MM.1S (cell line): ENCODE measurements at places on chromosomes 3 and 15.

- no peak overlapping the region for H3K4me3 ChIP-seq
- H3K27me3 ChIP-seq: no peaks in the 10 kb centered on the region
- H3K27ac ChIP-seq: no peak overlapping the region
Measured at GRCh38 chr3:183163563-183163962, 1.0 kb upstream of the LAMP3 start.

- H3K27ac ChIP-seq: no peak overlapping the region
- H3K36me3 ChIP-seq: no peaks in the 10 kb centered on the region
- no peak overlapping the region for H3K4me3 ChIP-seq
- H3K4me1 ChIP-seq: no peaks in the 10 kb centered on the region
- no peaks in the 10 kb centered on the region for H3K27me3 ChIP-seq
Measured at GRCh38 chr15:28023933-28024888, 74.9 kb downstream of the OCA2 start.

- H3K36me3 ChIP-seq: no peaks in the 10 kb centered on the region
- no peaks in the 10 kb centered on the region for H3K27me3 ChIP-seq
- no peak overlapping the region for H3K4me3 ChIP-seq
- H3K27ac ChIP-seq: no peak overlapping the region
Measured at GRCh38 chr3:174332391-174332790, 526.7 kb upstream of the NAALADL2 start.

GRCh38 chr3:152334761-152335160, 66.0 kb downstream of the MBNL1 start:
- no peaks in the 10 kb centered on the region for H3K27me3 ChIP-seq
- H3K4me1 ChIP-seq: peaks cover 71% of the 10 kb centered on the region
- peaks cover 3% of the 10 kb centered on the region; the same call in 1 of the 2 replicates for H3K36me3 ChIP-seq
- peak overlapping the region; percentile 58 for H3K4me3 ChIP-seq
- peak; percentile 57 for DNase-seq

GRCh38 chr15:63188247-63188925, 1.0 kb upstream of the RAB8B start:
- H3K27me3 ChIP-seq: no peaks in the 10 kb centered on the region
- H3K27ac ChIP-seq: no peak overlapping the region
- H3K36me3 ChIP-seq: no peaks in the 10 kb centered on the region
- no peak for DNase-seq

DNA sequence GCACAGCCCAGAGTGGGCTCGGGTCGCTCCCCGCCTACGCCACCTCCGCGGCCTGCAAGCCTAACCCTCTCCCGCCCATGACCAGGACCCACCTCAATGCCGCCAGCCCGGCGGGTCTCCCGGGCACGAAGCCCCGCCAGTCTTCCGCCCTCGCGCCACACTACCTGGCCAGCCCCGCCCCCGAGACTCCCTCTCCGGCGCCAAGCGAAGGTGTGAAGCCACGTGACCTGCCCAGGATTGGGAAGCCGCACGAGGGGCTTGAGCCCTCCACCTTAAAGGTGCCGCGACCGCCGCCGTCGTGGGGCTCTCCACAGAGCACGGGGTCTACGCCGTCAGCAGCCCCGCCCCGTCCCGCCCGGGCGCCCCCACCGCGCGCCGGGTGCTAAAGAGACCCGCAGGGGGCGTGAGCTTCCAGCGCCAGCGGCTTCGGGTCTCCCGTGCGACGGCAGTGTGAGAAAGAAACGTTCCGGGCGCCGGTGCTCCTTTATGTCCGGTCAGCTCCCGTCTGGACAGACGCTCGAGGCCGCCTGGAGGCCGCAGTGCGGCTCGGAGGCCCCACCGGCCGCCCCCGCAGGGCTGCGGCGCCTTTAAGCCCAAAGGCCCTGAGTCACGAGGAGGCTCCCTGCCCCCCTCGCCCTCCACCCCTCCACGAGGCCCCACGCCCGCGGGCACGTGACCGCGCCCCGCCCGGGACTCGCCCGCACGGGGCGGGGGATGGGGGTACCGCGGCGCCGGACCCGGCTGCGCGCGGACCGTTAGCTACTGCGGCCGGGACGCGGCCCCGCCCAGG, at the start of gene CPEB1:
CPEB1 (minus strand) TSS at position 319 of the 790 bp plus-strand sequence. CDS start 18,904 bp downstream, outside the sequence.
- H3K27me3 ChIP-seq: peaks cover 4% of the 10 kb centered on the region; the same call in 1 of the 2 replicates
- no peak within 1 kb of the TSS for H3K27ac ChIP-seq
- DNase-seq: no peak
- H3K4me3 ChIP-seq: peak within 1 kb of the TSS; percentile 20; the same call in 1 of the 2 replicates
- no peaks in the 10 kb centered on the region for H3K4me1 ChIP-seq

GRCh38 chr3:130420466-130420865, 75.0 kb downstream of the COL6A5 start:
- no peak overlapping the region for H3K27ac ChIP-seq
- no peaks in the 10 kb centered on the region for H3K27me3 ChIP-seq
- H3K4me3 ChIP-seq: no peak overlapping the region
- no peaks in the 10 kb centered on the region for H3K36me3 ChIP-seq
- no peak for DNase-seq

DNA sequence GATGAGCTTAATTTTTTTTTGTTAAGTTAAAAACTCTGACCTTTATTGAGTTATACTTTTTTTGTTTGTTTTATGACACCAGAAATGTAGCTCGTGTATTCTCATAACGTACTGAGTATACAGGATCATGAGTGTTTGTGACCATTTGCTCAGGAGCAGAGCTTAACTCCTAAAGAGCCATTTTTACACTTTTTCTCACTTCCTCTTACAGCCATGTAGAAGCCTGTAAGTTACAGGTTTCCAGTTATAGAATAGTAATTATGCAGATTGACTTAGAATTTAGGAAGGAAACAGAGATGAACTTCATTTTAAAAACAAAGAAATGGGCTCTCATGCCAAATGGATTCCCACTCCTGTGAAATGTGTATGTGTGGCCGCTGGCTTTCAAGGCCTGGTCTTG, 151.7 kb downstream of the MCTP2 start:
- no peak overlapping the region for H3K4me3 ChIP-seq
- H3K27ac ChIP-seq: no peak overlapping the region
- H3K27me3 ChIP-seq: no peaks in the 10 kb centered on the region
- DNase-seq: no peak
- no peaks in the 10 kb centered on the region for H3K36me3 ChIP-seq

- no peak overlapping the region for H3K4me3 ChIP-seq
- no peaks in the 10 kb centered on the region for H3K36me3 ChIP-seq
- no peaks in the 10 kb centered on the region for H3K4me1 ChIP-seq
- H3K27ac ChIP-seq: no peak overlapping the region
Measured at GRCh38 chr15:64235552-64235951, 72.7 kb upstream of the PPIB start.

GRCh38 chr15:99565049-99565298, 810 bp upstream of the MEF2A start:
- peak overlapping the region; percentile 34; the same call in 1 of the 2 replicates for H3K27ac ChIP-seq
- H3K27me3 ChIP-seq: no peaks in the 10 kb centered on the region
- DNase-seq: peak; percentile 74
- no peaks in the 10 kb centered on the region for H3K36me3 ChIP-seq

- no peaks in the 10 kb centered on the region for H3K36me3 ChIP-seq
- H3K27me3 ChIP-seq: no peaks in the 10 kb centered on the region
- peak; percentile 97 for DNase-seq
Measured at GRCh38 chr3:13420831-13421765, 976 bp upstream of the NUP210 start.

DNA sequence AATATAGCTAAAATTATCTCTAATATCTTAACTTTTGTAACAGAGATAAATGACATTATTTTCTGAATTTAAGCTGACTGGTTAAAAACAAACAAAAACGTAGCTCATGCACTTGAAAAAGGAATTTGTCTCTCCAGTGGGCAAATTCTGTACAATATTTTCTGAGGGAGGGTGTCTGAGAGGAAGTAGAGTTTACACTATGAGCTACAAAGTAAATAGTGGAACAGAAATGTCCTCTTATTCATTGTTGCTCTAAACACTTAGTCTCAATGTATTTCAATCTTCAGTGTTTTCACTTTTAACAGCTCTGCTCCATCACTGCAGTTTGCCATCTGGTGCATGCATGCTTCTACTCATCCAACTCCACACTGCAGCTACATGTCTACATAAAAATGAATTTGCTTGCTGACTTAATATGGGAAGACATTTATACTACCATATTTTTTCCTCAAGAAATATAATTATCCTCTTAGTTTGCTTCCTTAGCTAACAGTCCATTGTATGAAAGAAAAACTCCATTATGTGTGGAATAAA, 817.4 kb upstream of the LMCD1 start:
- no peaks in the 10 kb centered on the region for H3K36me3 ChIP-seq
- no peaks in the 10 kb centered on the region for H3K4me1 ChIP-seq
- no peak overlapping the region for H3K4me3 ChIP-seq
- no peaks in the 10 kb centered on the region for H3K27me3 ChIP-seq

DNA sequence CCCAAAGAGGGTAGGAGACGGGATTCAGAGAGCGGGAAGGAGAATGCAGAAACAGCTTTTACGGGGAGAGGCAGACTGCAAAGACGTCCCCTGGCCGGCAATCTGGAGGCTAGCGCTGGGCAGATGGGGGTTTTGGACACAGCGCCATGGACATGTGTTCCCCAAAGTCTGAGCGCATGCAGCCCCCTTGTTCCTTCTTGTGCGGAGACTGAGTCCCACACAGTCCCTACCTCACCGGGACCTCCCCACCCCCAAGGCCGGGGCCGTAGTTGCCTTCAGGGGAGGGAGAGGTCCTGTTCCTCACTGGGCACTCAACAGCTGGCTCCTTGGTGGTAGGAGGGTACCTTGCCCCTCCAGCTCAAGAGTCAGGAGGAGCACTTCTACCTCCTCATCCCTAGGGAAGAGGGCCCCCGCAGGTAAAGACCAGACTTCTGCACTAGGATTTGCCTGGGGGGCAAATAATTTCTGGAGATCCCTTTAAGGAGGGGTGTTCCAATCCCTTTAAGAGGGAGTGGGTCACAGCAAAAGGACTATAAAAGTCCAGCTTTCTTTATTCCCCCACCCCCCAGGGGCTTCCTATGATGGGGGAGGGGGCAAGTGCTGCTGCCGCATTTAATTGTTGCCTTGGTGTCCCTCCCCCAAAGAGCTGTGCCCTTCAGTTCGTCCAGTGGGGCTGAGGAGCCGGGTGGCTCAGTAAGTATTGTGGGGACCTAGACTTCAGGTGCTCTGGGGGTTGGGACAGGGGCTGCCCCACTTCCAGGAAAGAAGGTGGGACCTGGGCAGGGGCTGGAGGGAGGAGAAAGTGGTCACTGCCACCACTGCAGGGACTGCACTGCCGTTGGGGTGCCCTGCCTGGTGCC, 3.6 kb upstream of the BAHD1 start:
- H3K4me3 ChIP-seq: no peak overlapping the region; the same call in 1 of the 2 replicates
- H3K27me3 ChIP-seq: peaks cover 33% of the 10 kb centered on the region
- H3K4me1 ChIP-seq: no peaks in the 10 kb centered on the region
- DNase-seq: no peak

DNA sequence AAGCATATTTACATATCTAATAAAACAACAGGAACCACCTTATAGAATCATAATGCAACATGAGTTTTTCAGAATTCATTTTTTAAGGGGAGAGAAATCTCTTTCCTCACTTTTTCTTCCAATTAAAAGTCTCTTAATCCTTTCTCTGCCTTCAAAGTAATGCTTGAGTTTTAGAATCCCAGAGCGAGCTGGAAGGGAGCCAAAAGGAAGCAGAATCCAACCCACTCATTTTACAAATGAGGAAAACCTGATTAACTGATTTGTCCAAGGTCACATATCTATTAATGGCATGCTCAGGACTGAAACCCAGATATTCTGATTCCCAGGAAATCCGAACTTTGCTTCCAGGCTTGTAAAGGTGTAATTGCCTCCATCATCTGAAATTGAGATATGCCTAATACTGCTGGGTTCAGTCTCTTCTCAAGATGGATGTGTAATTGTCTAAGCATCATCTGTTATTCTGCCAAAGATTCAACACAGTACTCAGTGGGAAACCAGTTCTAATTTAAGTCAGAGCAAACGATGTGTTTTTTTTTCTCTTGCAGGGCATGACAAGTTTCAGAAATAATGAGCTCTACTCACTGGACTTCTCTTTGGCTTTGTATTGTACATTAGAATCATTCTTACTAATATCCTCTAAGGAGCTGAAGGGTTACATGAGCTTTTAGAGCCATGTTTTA, 481.4 kb upstream of the CFAP20DC start:
- H3K36me3 ChIP-seq: no peaks in the 10 kb centered on the region
- H3K4me3 ChIP-seq: no peak overlapping the region
- H3K27me3 ChIP-seq: no peaks in the 10 kb centered on the region

- H3K27me3 ChIP-seq: no peaks in the 10 kb centered on the region
- H3K4me3 ChIP-seq: no peak overlapping the region
- H3K36me3 ChIP-seq: no peaks in the 10 kb centered on the region
- no peak overlapping the region for H3K27ac ChIP-seq
Measured at GRCh38 chr3:190261015-190261414, 61.2 kb downstream of the CLDN1 start.

DNA sequence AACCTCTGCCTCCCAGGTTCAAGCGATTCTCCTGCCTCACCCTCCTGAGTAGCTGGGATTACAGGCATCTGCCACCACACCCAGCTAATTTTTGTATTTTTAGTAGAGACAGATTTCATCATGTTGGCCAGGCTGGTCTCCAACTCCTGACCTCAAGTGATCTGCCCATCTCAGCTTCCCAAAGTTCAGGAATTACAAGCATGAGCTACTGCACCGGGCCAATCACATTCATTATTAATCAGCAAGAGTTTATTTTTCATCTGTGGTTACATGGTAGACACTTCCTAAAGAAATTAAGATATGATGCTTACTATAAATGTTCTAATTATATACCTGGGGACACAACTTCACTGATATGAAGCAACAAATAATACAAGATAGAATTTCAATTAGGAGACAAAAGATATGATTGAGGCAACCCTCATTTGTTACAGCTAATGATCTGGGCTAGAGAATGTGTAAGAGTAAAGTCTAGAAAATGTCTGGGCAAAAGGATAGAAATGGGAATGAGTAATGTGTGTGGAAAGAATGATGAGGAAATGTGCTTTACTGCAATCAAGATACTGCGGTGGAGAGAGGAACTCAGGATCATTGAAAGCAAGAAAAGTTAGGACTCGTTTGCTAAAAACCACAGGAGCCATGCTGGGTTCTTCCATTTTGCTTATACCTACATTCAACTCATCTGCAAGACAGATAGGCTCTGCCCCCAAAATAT, 366.8 kb downstream of the ZIC1 start:
- no peaks in the 10 kb centered on the region for H3K4me1 ChIP-seq
- H3K27ac ChIP-seq: no peak overlapping the region
- no peak for DNase-seq
- H3K27me3 ChIP-seq: no peaks in the 10 kb centered on the region

DNA sequence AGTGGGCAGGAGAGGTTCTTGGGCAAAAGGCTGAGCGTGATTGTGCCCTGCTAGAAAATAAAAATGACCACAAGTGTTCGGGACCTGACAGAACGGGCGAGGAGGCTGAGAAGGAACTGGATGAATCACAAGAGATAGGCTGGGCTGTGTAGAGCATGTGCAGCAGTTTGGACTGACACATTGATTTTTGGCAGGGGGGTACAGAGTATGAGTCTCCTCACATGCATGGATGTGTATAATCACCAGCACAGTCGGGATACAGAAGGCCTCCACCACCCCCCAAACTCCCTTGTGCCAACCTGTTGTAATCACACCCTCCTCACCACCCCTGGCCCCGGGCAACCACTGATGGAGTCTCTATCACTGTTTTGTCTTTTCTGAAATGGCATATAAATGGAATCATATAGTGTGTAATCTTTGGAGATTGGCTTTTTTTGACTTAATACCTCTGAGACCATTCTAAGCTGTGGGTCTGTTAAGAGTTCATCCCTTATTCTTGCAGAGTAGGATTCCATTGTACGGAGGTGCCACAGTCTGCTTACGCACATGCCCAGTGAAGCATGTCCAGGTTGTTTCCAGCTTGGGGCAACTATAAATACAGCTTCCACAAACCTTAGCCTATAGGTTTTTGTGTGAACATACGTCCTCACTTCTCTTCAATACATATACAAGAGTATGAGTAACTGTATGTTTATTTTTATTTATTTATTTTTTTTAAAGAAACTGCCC, 438.8 kb downstream of the FOXP1 start:
- no peaks in the 10 kb centered on the region for H3K27me3 ChIP-seq
- H3K4me1 ChIP-seq: no peaks in the 10 kb centered on the region
- no peak overlapping the region for H3K27ac ChIP-seq
- DNase-seq: no peak
